ENCODE measurements at places on chromosomes 12 and 14.

- DNase-seq = peak; percentile 28
Measured at GRCh38 chr12:26692407-26692806, 140.6 kb downstream of the ITPR2 start.

DNA sequence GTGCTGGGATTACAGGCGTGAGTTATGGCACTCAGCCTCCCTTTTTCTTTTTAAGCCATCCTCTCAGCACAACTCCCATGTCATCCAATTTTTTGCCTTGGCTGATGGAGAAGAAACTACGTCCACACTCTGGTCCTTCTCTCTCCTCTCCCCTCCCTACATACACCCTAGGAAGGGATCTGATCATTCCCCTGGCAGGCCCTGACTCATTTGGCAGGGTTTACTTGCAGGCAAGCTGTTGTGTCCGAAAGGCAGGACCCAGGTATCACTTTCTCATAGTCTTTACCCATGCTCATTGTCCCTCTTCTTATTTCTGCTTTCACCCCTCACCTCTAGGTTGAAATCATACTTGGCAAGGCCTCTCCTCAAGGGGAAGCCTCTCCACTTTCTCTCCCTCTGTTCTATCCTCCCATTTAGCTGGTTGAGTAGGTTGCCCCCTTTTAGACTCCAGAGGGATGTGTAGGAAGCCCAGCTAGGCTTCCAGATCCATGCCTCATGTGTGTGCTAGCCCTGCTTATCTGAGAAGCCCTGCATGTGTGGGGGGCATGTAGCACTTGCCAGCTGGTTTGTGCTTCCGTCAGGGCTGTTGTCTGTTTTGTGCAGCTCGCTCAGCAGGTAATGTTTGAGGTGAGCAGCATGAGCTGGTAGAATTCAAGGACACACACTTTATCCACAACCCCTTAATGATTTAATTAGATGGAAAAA is 14.8 kb downstream of the GPR19 start:
- no peak for DNase-seq

GRCh38 chr12:105461271-105461943 is 130.9 kb downstream of the C12orf75 start:
- no peak for DNase-seq

DNA sequence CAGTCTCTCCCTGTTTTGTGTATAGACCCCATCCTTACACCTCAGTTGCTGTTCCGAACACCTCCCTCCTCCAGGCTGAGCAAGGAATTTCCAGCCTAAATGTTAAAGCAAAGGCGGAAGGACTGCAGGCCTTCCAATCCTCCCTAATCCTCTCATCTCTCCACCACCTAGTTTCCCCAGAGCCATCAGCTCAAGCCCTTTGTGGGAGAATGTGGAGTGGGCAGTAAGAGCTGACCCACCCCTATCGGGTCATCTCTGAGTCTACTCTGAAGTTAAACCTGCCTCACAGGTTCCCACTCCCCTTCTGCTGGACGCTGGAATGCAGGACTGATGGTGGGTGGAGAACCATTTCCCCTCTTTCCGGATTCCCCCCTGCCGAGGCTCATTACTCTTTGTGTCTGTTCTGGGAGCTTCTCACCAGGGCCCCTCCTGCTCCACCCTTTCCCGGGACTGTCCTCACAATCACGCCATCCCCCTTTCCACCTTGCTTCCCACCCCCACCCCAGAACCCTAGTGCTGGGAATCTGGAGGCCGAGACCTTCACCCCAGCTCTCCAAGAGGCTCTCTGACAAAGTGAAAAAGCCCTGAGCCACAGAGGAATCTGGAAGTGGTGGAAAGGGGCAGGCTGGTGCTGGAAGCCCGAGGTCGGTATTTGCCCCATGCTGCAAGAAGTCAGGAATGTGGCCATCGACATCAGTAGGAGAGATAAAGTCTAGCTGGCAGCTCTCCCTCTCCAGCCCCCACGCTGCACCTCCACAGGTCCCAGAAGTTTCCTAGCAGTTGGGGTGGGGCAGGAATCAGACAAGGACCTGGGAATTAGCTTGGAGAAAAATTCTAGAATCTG is 3.3 kb upstream of the KRT18 start:
- DNase-seq = no peak

DNA sequence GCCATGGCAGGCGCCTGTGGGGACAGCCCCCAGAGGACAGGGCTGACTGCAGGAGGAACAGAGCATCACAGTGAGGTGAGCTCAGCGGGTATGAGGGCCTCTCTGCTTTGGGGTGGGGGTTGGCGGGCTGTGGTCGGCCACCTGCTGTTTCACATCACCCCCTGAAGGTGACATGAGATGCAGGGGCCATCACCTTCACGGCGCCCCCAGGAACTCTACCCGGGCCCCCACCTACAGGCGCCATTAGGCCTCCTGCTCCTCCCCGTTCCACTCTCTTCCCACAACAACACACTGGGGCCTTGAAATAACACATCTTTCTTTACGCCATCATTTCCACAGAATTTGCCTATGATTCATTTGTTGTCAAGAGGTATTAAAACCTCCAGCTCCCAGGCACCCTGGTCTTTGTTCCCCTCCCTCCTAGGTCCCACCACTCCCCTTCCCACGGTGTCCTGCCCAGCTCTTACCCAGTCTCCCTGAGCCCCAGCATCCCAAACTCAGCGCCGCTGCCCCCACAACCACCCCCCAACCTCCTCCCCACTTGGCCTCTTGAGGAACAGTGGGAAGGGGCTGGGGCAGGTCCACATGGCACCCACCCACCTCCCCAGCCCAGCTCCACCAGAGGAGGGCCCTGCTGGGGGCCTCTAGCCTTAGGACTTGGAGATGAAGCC is 12.7 kb upstream of the HDAC7 start:
- DNase-seq = no peak

DNA sequence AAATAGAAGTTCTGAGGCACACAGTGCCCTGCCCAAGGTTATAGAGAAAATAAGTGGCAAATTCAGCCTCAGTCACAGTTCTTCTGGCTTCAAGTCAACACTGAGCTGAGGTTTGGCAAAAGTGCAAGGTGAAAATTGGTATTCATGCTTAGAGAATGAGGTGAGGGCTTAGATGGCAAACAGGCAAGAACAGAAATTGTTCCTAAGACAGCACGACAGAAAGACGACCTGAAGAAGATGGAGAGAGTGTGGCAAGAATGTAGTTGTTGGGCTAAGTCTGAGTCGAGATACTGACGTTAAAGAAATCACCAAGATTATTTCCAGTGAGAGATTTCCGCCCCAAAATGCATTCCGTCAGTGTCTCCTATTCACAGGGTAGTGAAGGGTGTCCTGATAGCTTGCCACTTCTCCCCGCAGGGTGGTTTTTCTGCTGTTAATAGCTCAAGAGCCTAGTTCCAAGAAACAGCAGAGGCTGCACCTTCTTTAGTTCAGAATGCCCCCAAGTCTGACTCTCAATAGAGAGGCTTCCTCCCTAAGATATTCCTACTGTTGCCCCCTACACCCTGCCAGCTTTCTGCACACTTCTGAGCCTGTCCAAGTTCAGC is 260.8 kb upstream of the AMIGO2 start:
- no peak for DNase-seq

DNA sequence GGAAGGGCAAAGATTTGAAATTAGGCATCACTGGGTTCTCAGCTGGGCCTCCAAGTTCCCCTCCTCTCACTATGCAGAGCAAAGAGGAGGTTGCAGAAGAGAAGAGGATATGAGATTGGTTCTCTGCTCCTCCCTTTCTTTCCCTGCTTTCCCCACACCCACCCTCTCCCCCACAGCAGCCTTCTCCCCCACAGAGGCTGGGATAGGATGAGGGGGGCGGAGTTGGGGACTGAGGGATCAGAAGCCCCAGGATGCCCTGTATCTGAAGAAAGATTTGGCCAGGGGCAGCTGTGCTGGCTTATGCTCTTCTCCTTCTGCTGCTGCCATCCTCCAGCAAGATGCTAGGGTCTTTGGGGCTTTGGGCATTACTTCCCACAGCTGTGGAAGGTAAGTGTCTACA is at the start of gene AMHR2:
Gene AMHR2 (plus strand): TSS at position 259 of the 400 bp plus-strand sequence. CDS start 80 bp downstream, at position 339.
- no peak for DNase-seq

DNA sequence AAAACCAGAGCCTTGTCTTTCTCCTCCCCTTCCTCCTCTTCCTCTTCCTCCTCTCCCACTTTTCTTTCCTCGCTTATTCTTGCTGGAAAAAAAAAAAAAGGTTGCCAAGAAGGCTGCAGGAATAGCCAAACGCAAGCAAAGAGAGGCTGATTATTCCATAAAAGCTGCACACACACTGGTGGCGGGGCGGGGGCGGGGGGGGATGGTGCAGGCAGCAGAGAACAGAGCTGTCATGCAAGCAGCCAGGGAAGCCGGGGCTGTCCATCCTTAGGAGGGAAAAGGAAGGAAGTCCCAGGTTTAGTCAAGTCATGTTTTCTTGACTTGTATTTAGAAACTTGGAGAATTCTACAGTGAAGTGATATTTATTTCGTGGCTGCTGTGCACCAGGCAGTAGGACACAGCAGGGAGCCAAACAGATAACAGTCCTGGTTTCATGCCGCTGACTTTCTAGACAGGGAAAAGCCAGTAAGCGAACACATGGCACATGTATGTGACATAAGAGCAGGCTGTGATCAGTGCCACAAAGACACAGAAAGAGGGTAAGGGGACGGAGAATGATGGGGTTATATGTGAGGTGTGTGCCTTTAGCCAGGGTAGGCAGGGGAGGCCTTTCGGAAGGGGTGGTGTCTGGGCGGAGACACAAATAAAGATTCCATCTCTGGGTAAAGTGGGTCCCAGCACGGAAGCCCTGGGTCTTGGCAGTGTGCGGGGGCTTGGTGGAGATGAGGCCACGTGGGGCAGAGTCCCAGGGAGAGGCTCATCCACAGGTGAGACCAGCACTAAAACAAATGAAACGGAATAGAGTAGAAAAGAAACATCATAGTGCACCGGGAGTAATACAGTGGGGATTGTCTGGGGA is 56.6 kb upstream of the SCN8A start:
- no peak for DNase-seq

- DNase-seq = no peak
Measured at GRCh38 chr12:52165096-52165855, 26.5 kb downstream of the KRT80 start.

GRCh38 chr14:68977180-68977717 is 1.9 kb downstream of the ACTN1 start:
- DNase-seq = no peak

GRCh38 chr14:73731111-73731510 is 16.9 kb upstream of the PNMA1 start:
- no peak for DNase-seq

DNA sequence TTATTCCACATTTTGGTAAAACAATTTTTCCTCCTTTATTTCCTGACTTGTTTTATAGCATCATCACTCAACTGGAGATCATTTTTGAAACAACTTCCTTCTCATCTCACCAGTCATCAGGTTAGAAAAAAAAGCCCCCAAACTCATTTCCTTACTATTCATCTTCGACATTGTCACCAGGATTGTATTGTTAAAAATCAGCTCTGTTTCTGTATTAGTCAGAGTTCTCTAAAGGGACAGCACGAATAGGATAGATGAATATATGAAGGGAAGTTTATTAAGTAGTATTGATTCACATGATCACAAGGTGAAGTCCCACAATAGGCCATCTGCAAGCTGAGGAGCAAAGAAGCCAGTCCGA is 392.6 kb downstream of the FUT8 start:
- DNase-seq = no peak

GRCh38 chr12:72570601-72571000 is 298.4 kb downstream of the TRHDE start:
- no peak for DNase-seq

DNA sequence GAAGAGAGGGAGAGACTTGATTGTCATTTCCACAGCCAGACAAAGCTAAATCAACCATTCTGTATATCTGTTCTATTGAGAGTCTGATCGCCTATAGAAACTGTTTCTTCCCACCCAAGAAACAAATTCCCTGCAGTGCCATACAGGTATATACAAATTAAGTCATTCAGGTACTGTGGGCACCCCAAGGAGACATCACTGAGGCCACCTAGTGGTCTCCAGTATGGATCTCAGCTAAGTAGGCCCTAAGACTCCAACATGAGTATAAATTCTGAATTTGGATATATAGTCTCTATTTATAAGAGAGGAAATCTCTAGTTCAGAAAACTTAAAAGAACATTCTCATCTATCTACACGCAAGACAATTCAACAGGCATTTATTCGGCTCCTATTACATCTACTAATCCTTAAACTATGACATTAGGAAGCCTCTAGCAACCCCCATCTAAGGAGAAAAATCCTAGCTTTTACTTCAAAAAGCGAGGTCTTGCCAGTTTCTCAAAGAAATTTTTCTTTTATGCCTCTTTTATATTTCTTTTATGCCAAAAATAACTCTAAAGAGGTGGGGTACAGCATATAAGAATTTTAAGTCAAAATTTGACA is 62.6 kb downstream of the DCAF5 start:
- DNase-seq = peak; percentile 81

GRCh38 chr12:66786531-66787308 is 107.8 kb upstream of the GRIP1 start:
- no peak for DNase-seq

DNA sequence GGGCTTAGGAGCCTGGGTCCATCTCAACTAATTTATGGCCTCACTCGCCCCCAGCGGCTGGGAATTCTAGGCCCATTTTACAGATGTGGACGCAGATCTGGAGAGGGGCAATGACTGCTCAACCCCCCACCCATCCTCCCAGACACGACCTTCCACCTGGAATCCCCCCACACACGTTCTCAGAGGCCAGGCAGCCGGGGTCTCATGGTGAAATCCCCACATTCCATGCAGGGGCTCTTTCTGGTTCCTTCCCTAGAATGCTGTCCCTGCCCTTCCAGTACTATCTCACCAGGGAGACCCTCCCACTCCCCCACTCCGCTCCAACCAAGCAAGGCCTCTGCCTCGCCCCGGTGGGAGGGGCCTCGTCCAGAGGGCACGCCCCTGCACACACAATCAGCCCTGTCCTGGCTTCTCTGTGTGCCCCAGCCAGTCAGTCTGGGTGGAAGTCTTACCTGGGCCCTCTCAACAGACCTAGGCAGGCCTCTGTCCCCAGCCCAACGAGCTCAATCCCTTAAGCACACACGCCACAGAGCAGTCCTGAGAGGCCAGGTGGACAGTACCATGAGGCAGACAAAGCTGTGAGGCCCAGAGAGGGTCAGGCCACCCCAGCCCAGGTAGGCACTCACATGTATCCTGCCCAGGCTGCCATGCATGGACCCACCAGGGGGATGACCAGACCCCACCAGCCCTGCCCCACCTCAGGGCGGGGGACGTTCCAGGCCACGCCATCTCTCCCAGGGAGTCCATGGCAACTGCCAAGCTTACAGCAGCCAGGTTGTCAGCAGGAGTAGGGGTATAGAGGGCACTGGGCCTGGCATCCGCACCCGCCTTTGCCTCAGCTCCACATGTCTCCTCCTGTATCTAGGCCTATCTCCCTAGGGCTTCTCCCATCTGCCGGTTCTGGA is 1.3 kb upstream of the ANKRD9 start:
- DNase-seq = no peak

- no peak for DNase-seq
Measured at GRCh38 chr12:28759333-28759732, 389.7 kb upstream of the FAR2 start.
